ENCODE measurements at places on chromosomes 3 and 15.

- DNase-seq: no peak
These were observed 251.7 kb upstream of the ROBO2 start for GRCh38 chr3:76788206-76788605.

DNA sequence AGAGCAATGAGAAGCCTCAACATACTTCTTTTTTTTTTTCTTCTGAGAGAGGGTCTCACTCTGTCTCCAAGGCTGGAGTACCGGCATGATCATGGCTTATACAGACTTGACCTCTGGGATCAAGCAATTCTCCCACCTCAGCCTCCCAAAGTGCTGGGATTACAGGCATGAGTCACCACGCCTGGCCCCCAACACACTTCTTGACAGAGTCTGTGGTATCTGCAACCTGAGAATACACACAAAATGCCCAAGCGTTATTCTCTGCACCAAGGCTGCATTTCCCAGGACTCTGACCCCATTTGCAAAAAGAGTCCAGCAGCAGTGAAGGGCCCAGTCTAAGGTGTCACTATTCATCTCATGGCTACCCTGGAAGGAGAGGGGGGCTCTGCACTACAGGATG, 42.7 kb upstream of the BLM start:
- no peak for DNase-seq

DNA sequence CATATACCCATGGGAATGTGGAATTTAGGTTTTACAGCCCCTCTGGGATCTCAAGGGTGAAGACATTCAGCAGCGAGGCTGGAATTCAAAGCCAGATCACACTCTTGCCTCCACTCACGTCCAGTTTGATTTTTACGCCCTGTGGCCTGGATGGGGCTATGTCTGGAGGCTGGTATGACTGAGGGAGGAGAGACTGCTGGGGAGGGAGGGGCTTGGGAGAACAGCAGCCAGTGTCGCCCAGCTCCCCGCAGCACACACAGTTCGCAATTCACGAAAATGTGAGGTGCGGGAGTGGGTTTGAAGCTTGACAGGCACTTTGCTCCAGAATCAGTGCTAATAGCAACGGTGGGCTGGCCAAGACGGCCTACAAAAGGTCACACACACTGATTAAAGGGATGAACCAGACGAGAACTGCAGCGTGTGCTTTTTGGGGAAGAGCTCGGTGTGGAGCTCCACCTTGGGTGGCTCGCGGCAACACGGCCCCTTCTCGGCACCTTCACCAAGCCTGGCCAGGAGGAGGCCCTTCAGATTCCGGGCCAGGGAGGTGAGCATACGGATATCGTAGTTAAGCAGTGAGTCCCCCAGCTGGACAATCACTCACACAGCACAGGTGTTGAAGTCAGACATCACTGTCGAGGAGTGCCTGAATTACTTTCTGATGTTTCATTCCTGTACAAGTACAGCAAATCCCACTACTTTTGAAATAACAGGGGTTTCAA, 16.4 kb downstream of the EHD4 start:
- no peak for DNase-seq

GRCh38 chr15:96585484-96586386, 255.2 kb downstream of the NR2F2 start:
- no peak for DNase-seq

DNA sequence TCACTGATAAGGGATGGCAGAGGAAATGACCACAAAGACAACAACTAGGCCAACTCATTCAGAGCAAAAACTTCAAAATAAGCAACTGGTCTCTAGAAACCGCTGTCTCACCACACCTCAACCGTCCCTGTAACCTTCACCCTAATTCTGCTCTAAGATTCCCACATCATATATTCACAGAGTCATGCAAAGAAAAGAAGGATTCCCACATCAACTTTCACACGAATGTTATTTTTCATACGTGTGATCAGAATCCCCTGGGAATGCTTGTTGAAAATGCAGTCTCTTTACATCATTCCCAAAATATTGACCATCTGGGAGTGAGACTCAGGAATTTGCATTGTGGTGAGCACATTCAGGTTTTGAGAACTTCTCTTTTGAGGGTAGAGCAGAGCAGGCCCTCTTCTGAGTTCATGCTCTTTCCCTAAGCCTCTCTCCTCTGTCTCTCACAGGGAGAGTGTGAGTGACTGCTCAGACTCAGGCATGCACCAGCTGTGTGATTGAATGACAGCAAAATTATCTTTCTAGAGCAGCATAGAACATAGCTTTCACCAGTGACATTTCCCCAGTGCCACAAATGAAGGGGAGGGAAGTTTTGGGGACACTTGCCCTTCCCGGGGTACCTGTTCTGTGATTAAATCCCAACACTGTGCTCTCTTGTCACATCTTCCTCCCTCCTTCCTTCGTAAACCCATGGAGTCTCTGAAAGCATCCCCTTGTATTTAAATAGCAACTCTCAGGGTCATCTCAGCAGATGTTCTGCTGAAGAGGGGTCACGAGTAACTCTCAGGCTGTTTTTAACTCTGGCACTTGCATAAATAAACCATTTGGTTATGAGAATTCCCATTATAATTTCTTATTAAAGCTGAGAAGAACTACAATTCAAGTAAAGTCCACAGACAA, 170.9 kb downstream of the PLCL2 start:
- no peak for DNase-seq

GRCh38 chr3:120432150-120432860, 18.5 kb downstream of the FSTL1 start:
- DNase-seq: no peak

DNA sequence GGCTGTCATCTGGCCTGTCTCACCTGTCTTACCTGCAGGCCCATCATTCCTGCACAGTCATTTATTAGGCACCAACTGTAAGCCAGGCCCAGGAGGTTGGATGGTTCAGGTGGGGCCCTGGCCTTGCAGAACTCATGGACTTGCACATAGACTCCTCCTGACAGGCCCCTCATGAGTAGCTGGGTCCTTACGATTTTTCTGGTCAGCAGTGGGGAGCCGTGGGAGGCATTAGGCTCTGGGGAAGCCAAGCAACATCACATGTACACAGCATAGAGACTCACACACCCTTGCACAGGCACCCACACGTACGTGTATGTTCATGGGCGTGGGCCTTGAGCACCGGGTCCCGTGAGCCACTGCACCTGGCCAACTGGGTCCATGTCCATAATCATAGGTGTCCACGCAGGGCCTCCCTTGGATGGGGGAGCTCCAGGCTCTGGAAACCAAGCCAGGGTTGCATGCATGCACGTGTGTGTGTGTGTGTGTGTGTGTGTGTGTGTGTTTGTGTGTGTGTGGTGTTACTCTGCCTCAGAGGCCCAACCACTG, 20.3 kb downstream of the CISH start:
- DNase-seq: no peak

All from naive thymus-derived CD8-positive, alpha-beta T cell (primary cell).